Activated CD8-positive, alpha-beta memory T cell treated with anti-CD3 and anti-CD28 coated beads for 24 hours (primary cell): ENCODE measurements at places on chromosomes 7 and 10.
A peak's percentile ranks its signal among the peaks of the same experiment; 100 is the strongest.

- DNase-seq: no peak
Measured at GRCh38 chr7:70384024-70384423, 747.9 kb upstream of the GALNT17 start.

DNA sequence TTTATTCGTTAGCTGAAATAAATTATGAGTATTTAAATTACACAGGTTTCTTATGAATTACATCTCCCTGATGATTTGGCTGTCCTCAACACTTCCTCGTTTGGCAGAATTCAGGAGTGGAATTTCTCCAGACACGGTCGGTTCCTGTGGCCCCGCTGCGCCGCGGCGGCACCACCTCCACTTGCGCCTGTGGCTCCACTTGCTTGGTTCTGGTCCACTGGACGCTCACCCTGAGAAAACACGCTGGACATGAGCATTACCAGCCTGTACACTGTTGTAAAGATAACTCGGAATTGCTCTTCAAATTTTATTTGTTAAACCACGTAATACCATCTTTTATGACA is 85.3 kb downstream of the ZNF33B start:
- DNase-seq: no peak

- DNase-seq: no peak
Measured at GRCh38 chr10:59179068-59179467, 2.6 kb downstream of the PHYHIPL start.

DNA sequence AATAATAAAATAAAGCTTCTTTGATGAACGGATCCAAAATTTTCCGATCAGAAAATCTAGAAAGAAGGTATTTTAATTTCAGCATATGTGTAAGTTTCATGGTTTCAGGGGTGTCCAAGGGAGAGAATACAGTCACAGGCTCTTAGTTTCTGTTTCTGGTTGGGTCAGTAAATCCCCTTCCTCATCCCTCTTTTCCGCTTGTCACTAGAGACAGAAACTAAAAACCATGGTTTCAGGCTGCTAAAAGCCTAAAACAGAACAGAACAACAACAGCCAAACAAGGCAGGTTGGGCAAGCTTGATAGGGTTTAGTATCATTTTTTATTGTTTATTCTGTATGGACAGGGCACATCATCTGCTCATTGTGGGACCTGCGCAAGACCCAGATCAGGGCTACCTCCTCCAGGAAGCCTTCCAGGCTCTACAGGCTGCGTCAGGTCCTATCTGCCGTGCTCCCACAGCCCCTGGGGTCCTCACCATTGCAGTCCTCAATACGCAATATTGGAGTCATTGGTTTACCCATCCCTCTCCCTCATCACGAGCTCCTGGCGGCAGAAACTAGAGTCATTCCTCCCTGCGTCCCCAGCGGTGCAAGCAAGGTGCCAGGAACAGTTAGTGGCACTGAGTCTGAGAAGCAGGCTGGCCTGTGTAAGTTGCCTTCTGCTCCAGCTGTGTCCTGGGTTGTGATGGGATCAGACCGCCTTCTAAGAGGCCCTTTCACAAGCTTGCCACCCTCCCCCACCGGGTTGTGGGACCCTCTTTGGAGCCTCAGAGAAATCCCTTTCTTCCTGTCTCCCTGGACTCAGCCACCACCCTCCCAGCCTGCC is 70.2 kb upstream of the CUX1 start:
- no peak for DNase-seq

DNA sequence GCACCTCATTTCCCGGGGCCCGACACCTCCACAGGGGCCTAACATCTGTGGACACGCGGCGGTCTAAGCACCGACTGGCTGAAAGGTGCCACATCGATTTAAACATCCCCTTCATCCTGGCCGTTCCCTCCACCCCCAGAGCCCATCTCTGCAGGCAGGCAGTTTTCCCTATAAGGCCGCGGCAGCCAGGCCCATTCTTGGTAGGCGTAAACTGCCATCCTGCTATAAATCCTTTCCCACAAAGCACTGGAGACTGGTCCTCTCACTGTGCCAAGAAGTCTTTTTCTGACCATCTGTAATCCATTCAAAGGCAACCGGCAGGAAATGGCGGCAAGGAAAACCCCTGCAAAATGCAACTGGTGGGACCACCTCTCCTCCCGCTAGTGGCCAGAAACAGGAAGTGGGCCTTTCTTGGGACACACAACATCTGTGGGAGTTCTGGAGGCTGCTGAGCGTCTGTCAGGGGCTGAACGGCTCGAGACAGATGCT is 22.4 kb downstream of the ATXN7L1 start:
- DNase-seq: peak; percentile 46

GRCh38 chr10:33174674-33175434 is 159.6 kb downstream of the NRP1 start:
- no peak for DNase-seq

GRCh38 chr10:29949411-29950011 is 109.9 kb downstream of the JCAD start:
- no peak for DNase-seq

DNA sequence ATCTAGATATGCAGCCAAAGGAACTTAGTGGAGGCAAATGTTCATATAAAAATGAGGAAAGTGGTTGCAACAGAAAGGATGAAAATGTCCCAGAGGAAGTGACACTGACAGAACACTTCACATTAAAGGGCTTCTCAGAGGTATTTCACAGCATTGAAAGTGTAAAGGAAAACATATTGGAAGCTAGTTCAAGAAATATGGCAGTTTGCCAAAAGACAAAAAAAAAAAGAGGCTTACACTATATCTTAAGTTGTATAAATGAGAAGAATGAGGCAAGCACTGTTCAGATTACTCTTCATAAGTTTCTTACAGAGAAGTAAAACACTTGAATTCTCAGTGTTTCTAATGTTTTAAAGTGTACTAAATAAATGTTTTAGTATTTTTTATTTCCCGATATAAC is 20.1 kb downstream of the RUNDC3B start:
- DNase-seq: no peak

DNA sequence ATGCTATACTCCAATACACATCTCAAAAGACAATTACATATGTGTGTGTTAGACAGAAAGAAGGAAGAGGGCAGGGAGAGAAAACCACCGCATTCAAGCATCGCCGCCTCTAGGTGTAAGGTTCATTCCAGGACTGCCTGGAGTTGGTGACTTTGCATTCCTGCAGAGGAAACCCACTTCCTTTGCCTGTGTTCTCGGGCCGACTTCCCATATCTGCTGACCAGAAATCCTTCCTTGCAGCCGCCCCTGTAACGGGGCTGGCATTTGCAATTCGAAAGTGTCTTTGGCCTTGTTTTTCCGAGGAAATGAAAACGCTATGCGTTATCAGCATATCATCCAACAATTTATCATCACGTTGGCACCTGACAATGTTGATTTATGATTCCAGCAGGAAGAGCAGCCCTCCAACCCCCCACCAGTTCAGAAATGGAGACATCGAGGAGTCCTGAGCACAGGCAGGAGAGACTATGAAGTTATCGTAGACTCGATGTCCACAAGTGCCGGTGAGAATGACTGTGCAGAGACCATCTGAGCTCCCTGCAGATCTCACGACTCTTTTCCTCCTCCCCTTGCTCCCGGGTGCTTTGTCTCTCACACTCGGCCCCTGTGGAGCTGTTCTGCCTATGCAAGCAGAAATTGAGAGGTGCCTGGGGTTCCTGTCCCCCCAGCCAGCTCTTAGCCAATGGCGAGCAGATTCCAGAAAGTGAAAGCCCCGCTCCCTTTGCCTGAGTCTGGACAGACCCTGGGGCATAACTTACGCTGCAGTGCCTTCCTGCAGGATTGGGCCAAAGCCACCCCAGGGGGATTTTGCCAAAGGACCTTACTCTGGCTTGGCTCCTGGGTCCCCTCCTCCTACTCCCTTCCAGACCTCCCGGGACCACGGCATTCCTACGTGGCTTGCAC is 68.9 kb upstream of the FOXK1 start:
- no peak for DNase-seq

DNA sequence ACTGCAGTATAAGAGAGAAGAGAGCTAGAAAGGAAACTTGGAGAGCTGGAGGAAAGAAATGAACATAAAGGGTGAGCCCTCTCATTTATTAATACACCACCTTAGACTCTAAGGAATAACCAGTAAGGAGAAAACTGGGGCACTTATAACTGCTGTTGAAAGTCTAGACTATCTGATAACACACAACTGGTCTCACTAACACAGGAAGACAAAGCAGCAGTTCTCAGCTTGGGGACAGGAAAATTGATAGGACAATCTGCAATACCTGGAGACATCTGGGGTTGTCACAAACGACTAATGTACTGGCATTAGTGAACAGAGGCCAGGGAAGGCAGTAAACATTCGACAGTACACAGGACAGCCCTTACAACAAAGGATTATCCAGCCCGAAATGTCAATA is 6.8 kb downstream of the ELMO1 start:
- no peak for DNase-seq

DNA sequence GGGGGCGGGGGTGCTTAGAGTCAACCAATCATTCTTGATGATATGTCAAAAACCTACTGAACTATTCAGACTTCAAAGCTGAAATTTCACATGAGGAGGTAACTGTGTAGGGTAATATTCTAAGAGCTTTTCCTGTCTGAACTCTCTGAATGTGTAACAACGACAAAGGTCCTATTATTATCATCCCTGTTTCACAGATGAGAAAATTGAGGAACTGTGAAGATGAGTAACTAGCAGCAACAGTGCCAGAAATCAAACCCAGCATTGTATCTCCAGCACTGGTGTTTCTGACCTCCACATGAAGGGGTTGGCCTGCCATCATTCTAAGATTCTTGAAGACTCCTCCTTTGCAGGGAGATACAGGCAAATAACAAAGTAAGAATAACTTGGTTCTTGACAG is 294.7 kb upstream of the AOAH start:
- DNase-seq: no peak

GRCh38 chr7:31340603-31341002 is at the start of gene NEUROD6:
TSS of gene NEUROD6 (minus strand) at chr7:31340726. CDS start at chr7:31339268, 1,458 bp downstream.
- no peak for DNase-seq

DNA sequence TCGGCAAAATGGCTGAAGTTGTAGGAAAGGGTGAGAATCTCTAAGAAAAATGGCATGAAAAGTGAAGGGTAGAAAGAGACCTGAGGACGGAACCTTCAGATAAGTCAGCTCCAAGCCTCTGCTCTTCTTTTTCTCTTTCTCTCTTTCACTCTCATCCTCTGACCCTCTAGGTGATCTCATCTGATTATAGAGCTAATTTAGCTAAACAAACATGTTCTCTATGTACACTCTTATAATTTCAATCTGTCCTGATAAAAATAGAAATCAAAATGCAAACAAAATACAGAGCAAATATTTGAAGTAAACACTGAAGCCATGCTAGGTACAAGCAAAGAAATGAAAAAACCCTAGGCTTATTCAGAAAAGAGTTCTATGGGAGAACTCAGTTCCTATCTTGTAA is 14.4 kb upstream of the CUBN start:
- no peak for DNase-seq

GRCh38 chr7:102068846-102069245 is 217.8 kb upstream of the SH2B2 start:
- no peak for DNase-seq

GRCh38 chr10:77565590-77566023 is 72.0 kb downstream of the KCNMA1 start:
- DNase-seq: no peak

- no peak for DNase-seq
Measured at GRCh38 chr7:95335093-95335492, 10.8 kb upstream of the PON1 start.

GRCh38 chr10:67477868-67478267 is 218.1 kb downstream of the CTNNA3 start:
- DNase-seq: no peak

GRCh38 chr7:127844165-127844564 is 187.1 kb downstream of the LRRC4 start:
- no peak for DNase-seq

- no peak for DNase-seq
Measured at GRCh38 chr7:95395755-95396135, 430 bp downstream of the PON3 start.

GRCh38 chr10:114867365-114867764 is 45.8 kb downstream of the FHIP2A start:
- no peak for DNase-seq

GRCh38 chr7:134676743-134677142 is 30.1 kb downstream of the BPGM start:
- no peak for DNase-seq

- DNase-seq: no peak
Measured at GRCh38 chr7:111362506-111363054, 199.7 kb downstream of the IMMP2L start.

GRCh38 chr10:102642736-102643335 is 1.4 kb upstream of the TRIM8 start:
- DNase-seq: no peak

DNA sequence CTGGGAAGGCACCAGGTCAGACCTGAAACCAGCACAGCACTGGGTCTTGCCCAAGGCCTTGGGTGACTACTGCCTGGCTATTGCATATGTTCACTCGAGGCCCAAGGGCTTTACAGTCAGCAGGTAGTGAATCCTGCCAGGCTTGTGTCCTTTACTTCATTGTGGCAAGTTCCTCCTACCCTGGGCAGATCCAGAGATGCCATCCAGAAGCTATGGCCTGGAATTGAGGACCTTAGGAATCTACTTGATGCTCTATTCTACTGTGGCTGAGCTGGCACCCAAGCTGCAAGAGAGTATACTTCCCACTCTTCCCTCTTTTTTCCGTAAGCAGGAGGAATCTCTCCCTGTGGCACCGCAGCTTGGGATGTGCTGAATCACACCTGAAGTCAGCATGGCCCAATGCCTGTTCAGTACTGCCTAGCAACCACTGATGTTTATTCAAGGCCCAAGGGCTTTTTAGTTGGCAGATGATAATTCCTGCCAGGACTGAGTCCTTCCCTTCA is 246.7 kb upstream of the CTBP2 start:
- no peak for DNase-seq

DNA sequence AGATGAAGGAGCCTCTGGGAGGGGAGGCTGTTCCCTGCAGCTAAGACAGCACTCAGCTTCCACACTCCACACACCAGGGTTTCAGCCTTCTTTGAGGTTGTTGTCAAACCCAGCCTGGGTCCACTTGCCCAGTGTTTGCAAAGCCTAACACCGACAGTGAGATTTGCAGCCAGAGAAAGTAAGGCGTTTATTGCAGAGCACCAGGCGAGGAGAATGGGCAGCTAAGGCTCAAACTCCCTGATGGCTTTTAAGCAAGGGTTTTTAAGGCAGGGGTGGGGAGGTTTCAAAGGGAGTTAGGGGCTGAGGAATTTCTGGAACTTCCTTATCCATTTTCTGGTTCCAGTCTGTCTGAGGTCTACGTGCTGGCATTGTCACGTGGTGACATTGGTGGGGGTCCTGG is 4.7 kb upstream of the ZNF775 start:
- DNase-seq: no peak

GRCh38 chr10:22932626-22933370 is 4.9 kb downstream of the ARMC3 start:
- DNase-seq: no peak

- DNase-seq: no peak
Measured at GRCh38 chr10:101812606-101813005, 5.6 kb downstream of the OGA start.

DNA sequence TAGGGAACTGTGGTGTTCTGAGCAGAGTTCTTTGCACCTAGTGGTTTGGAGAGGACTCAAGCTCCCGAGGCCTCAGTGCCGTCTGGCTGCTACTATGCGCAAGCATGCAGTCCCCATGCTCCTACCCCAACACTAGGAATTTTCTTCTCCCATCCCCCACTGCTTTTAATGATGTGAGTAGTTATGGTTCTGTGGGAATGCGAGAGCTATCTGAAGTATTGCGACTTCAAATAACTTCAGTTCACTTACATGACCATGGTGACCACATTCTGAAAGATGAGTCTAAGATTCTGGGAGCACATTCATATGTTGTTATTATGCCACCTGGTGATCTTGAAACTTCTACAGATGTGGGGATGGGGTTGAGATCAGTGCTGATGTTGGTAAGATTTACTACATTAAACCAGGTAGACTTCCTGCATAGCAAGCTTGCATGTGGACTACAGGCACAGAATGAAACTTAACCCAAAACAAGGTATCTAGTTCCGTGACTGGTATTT is 24.6 kb downstream of the HTR5A start:
- no peak for DNase-seq
